ENCODE measurements at places on chromosomes 2 and 18.
A peak's percentile ranks its signal among the peaks of the same experiment; 100 is the strongest.

DNA sequence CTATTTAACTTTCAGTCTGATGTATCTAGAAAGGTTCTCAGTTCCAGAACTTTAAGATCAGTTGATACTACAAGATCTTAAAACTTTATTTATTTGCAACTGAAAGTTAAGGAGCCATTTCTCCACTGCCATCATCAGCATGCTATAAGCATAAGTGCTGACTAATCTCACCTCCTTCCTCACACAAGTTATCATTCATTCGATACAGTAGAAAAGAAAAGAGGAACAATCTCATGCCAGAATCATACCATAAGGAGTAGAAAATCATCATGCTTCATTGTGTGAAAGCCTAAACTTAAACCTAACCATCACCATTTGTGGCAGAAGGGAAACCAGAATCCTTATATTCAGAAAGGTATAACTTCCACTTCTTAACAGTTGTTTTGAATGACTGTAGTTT, 176.6 kb upstream of the NRXN1 start:
- no peak for DNase-seq

DNA sequence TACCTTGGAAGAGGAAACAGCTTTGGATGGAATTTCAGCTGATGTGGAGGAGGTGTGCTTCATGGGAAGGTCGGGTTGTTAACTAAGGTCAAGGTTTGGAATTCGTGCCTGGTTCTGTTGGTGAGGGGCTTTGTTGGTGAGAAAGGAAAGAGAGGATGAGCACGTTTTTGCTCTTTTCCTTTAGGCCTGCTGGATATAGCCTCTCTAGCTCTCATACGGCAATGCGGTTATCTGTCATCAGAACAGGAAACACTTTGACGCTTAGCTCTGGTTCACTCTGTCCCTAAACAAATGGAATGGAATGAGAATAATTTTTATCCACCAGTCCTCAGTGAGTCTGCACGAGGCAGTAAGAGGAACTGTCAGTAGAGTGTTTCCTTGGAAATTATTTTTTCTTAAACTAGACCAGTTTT, 169.7 kb upstream of the NOSTRIN start:
- no peak for DNase-seq

- no peak for DNase-seq
These were observed 246.2 kb upstream of the ID2 start for GRCh38 chr2:8435608-8436007.

- DNase-seq: no peak
These were observed 10.5 kb downstream of the CAPN10 start for GRCh38 chr2:240597054-240597418.

GRCh38 chr2:54161660-54162424, 46.4 kb downstream of the ACYP2 start:
- DNase-seq: peak; percentile 19

DNA sequence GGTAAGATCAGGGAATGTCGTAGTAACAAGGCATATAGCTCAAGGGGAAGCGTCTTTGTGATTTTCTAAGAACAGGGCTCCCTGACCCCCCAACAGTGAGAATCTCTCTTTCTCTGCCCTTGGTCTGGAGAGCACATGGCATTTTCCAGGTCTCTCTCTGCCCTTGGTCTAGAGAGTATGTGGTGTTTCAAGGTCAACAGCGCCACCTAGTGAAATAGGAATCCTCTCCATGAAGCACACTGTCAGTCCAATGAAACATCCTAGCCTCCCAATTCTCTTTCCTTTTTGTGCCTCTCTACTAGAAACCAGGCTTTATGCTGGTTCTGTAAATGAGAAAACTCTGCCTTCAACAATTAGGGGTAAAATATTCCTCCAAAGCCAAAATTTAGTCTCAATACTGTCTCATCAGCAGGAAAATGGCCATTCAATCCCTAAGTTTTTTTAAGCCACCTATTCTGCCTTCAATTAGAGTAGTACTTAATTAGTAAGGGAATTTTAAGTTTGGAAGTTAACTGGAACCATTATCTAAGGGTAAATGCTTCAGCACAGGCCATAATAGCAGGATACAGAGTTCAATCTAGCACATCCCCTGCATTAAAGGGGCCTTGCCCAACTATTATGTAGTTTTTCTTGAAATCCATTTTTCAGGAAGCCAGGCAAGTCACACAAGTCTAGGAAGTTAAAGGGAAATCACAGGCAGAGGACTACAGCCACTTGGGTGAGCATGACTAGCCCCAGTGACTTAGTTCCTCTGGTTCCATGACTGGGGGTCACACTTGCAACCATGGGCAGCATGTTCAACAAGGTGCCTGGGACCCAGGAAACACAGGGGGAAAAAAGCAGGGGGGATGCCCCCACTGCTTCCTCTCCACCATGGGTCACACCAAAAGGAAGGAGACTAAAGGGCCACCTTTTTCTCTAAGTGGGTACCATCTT, 12.4 kb downstream of the DYM start:
- no peak for DNase-seq

DNA sequence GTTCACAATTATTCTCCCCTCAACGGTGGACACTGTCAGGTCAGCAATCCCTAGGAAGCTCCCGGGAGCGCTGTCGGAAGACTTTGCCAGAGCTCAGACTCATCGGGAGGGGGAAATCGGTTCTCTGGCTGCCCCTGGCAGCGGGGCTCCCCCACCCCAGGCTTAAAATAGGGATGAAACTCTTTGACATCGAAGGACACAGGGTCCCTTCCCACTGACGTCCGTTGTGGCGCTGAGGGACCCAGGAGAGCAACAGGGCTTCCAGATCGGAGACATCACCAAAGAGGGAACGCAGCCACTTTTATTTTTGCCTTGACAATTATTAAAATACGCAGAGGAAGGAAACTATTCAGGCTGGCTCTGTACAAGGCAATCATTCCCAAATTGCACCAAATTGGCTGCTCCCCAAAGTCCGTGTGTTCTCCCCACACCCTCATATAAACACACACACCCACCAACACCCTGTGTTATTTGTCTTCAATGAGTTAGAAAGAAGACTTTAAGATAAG, 249.0 kb downstream of the CDH20 start:
- no peak for DNase-seq

- DNase-seq: no peak
These were observed 575.9 kb upstream of the ZEB2 start for GRCh38 chr2:145095641-145096435.

- DNase-seq: no peak
These were observed 63.7 kb downstream of the COPS8 start for GRCh38 chr2:237149425-237149824.

DNA sequence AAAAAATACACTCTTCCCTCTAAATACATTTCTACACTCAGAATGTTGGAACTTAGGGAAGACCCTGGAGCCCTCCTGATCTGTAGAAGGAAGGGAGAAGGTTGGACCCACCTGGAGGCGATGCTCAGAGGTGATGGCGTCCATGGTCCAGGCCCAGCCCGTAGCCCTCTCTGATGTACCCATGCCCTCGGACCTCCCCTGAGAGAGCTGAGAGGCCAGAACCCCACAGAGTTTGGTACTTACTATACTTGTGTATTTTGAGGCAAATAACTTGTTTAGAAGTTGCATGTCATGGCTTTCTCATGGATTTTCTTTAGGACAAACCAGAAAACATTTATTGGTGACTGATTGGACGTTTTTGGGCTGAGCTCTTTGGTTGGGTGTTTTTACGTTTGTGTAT, 10.5 kb downstream of the CTDP1 start:
- DNase-seq: no peak

DNA sequence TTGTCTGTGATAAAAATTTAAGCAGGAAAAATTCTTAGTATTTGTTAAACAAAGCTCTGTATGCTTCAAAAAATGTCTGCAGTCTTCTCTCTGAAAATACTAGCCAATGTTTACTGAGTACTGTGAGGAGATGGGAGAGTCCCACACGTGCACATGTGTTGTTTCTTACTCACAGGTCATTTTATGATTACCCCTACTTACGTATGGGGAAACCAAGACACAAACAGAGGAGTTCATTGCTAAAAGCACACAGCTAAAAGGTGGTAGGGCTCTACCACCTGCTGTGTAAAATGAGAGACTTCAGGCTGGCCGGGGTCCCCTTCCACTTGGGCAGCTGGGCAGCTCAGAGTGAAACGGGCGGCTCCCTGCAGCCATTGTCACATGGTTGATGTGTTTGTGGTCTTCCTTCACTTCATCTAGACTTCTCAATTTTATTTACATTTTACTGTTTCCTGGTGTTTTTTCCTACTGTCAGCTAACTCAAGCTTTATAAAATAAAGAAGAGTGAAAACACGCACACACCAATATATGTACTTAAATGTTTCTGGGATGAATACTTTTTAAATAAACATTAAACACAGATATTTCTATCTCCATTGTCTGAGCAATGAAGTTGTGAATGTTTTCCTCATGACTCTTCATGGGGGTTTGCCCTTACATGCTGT, 71.2 kb downstream of the MBP start:
- no peak for DNase-seq

DNA sequence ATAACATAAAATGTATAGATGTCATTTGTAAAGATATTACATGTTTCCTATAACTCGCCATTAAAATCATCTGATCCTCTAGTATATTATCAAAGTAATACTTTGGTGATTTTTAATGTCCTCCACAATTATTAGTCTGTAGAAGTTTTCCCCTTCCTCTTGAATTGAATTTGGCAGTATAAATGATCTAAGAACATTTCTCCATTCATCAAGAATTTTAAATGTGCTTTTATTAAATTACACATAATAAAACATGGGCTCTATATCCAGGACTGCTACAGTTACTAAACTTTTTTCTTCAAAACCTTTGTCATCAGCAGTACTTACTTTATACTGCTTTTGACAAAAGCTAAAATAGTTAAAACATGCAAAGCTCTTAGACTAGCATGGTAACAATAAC, 315.4 kb upstream of the ZC3H15 start:
- DNase-seq: no peak

GRCh38 chr2:28137221-28137620, 246.7 kb downstream of the BABAM2 start:
- DNase-seq: no peak

GRCh38 chr18:9838144-9838877, 47.5 kb upstream of the TXNDC2 start:
- no peak for DNase-seq

- DNase-seq: no peak
These were observed 51.5 kb upstream of the PHLPP1 start for GRCh38 chr18:62663731-62664336.

GRCh38 chr18:65568866-65569265, 181.9 kb upstream of the CDH7 start:
- DNase-seq: no peak

DNA sequence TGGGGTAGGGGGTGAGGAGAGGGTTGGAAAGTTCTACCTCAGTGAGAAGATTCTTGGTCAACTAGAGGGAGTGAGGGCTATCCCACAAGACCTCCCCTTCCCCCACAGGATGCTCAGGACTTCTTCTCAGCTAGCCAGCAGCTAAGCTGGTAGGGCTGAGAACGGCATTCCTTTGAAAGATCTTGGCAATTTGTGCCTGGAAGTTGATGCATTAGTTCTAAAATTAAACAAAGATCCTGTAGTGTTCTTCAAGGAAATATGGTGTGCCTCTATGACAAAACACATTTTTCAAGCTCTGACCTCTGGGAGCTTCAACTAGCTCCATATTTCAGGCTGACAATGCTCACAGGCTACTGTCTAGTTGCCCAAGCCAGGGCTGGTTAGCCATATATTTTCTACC, 2.3 kb downstream of the LYPD1 start:
- DNase-seq: no peak

GRCh38 chr2:176188774-176189680, 559 bp downstream of the HOXD1 start:
- no peak for DNase-seq

- DNase-seq: no peak
These were observed 5.2 kb upstream of the RUFY4 start for GRCh38 chr2:218063896-218064295.

DNA sequence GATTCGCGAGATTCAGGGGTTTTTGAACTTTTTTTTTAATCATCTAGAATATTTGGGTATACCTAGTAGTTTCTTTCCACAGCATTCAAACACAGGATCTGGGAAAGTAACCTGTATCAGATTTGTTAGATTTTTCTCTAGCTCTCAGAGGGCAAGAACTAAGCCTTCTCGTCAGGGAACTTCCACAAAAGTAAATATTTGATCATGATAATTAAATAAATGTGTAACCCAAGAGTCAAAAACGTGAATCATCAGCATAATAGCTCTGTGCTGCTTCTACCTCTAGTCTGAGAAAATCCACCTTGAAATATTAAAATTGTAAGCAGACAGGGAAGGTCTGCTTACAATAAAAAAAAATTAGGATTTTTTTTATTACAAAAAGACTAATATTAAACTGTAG, 225.7 kb upstream of the SPOPL start:
- DNase-seq: no peak

GRCh38 chr2:62994206-62994605, 56.4 kb upstream of the OTX1 start:
- no peak for DNase-seq

DNA sequence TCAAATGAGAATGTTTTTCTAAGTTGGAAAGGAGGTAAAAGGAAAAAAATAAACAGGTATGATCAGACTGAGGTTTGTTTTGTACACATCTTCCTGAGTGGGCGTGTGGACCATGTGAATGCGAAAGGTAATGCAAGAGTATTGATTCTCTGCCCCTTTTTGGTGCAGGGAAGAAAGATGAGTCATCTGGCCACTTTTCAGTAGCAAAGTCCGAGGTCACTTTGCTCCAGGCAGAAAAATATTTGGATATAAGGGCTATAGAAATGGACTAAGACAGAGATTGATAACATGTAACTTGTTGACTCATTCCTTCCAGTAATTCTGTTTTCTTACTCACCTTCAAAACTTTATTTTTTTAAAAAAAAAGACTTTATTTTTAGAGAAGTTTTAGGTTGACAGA, 130.5 kb downstream of the DSEL start:
- DNase-seq: no peak

- no peak for DNase-seq
These were observed 33.7 kb upstream of the NPAS2 start for GRCh38 chr2:100786297-100786658.

- no peak for DNase-seq
These were observed 390.2 kb upstream of the TMEFF2 start for GRCh38 chr2:192584976-192585375.

DNA sequence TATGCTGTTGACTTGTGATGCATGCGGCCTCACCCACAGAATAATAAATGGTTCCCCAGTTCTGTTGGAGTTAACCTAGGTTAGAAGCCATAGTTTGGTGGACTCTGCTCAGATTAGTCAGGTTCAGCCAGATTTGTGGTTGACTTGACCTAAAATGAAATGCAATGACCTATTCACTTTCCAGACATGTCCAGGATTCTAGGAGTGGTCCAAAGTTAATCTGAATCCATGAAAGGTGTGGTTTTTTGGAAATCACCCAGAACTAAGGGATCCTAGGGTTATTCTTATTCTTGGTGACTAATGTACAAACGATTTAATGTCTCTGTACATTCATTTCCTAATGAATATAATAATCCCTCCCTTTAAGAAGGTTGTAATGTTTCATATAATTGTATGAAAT, 88.9 kb upstream of the RBBP8 start:
- DNase-seq: no peak

DNA sequence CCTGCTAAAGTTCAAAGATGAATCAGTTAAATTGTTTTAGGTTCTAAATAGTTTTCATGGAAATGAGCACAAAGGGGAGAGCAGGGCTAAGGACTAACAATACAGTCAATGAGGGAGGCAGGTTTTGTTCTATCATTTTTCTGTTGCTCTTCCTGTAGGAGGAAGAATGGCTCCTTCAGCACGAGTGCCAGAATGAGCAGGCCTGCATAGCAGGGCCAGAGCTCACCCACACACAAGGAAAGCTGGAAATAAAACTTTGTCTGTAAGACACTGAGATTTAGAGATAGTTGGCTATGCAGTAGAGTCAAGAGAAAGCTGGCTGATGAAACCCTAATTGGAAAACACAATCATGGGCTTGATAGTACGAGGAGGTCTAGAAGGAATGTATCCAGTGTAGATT, 313.3 kb downstream of the MBD2 start:
- no peak for DNase-seq

Data from hippocampal formation (tissue), 2 donors.